ENCODE measurements at places on chromosomes 11 and 22.

DNA sequence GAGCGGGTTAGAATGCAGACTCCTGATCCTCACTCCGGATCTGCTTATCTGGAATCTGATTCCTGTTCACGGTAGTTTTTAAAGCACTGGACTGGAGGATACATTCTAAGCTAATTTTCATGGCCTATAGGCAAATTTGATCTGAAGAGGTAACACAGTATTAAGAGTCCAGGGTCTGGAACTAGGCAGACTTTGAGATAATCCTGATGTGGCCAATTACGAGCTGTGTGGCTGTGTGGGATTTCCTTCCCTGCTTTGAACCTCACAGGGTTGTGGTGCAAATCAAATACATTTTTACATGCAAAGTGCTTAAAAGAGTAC is 285.2 kb downstream of the MIAT start:
- DNase-seq, result no peak

- DNase-seq, result no peak
These were observed 48.0 kb upstream of the AMPD3 start for GRCh38 chr11:10407055-10407454.

DNA sequence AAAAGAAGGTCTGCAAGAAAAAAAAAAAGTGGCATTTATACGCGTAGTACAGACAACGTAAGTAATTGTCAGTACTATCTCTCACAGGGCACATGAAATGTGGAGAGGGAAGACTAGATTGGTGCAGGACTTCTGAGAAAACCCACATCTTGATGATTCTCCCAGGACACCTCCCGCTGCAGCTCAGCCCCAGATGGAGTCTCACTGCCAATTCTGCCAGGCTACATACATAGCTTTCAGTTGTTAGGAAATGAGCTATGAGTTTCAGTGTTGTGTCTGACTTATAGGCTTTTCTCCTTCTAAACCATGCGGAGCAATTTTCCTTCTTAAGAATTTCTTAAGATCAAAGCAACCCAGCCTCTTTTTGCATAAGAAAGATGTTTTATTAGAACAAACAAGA is 9.6 kb downstream of the OR5A2 start:
- no peak for DNase-seq

GRCh38 chr11:71114124-71114851 is 138.1 kb downstream of the SHANK2 start:
- no peak for DNase-seq

GRCh38 chr11:4887591-4887990 is 5.9 kb downstream of the OR51T1 start:
- DNase-seq, result no peak

- no peak for DNase-seq
These were observed 25.8 kb upstream of the C11orf96 start for GRCh38 chr11:43916621-43917020.

DNA sequence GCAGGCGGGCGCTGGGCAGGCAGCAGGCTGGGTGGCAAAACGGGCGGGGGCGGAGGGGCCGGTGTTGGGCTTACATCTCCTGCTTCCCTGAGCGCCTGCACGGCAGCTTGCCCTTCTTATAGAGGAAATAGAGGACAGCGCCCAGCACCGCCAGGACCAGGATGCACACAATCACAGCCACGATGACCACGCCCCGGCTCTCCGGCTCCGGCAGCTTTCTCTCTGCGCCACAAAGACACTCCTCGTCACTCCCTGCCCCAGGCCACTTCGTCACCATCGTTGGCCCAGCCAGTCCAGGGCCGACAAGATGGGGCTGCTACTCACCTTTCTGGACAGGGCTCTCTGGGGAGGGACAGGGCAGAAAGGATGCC is 6.3 kb downstream of the MCAM start:
- DNase-seq, result no peak

GRCh38 chr22:19877626-19878339 is 23.1 kb upstream of the GNB1L start:
- DNase-seq, result peak; percentile 60

- DNase-seq, result peak; percentile 85
These were observed 461.7 kb upstream of the CADM1 start for GRCh38 chr11:115965767-115966504.

DNA sequence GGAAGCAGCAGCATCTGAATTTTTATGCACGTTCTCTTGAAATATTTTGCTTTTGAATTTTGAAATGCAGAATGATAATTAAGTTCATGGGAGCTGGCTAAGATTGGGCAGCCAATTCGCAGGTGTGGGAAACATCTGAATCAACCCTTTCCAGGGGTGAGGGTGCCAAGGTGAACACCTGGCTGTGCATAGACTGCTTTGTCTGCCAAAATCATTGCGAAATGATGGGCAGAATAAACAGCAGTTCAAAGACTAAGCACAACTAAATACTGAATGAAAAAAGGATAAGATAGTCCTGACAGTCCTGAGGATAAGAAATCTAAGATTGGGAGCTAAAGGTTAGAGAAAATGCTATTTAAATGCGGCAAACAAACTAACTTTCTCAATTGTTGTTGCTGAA is 813.3 kb upstream of the RAG2 start:
- no peak for DNase-seq

GRCh38 chr11:59097113-59097708 is 9.8 kb upstream of the FAM111B start:
- peak; percentile 24 for DNase-seq

GRCh38 chr11:122852074-122852795 is 13.9 kb downstream of the CRTAM start:
- DNase-seq, result peak; percentile 15

DNA sequence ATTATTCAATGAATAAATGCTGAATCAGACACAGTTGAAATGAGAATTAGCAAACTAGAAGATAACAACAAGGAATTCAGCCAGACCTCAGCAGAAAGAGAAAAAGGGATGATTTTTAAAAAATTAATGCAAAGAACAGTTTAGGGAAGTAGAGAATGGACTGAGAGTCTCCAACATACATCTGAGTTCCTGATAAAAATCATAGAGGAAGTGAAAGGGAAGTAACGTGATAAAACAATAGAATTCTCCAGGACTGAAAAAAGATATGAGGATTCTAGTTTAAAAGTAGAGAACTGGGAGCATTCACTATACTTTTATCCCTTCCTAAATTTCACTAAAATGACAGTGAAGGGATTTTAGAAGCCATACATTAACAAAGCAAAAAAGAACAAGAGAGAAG is 592.0 kb downstream of the SOX6 start:
- DNase-seq, result no peak

DNA sequence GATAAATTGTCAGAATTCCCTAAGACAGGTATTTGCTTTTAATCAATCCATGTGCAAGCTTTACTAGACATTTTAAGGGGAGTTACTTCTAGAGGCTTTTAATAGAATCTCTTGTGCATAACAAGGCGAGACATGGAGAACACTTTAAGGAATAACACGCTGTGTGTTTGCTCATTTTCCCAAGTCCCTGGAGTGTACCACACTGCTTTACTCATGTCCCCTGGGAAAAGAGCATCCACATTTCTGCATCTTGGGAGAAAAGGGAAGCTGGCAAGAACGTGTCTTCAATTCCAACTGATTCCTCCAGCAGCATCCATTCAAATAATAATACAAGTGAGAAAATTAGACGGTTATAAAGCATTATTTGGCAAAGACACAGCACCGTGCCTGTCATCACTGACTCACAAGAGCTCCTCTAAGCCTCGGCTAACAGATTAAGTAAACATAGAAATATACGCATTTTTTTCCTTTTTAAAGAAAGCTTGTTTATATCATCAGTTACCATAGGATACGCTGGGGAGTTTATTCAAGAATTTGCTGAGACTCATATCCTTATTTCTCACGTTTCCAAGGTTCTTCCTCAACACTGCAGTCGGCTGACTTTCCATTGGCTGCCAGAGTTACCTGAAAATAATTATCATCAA is 121.5 kb downstream of the CD44 start:
- peak; percentile 85 for DNase-seq

DNA sequence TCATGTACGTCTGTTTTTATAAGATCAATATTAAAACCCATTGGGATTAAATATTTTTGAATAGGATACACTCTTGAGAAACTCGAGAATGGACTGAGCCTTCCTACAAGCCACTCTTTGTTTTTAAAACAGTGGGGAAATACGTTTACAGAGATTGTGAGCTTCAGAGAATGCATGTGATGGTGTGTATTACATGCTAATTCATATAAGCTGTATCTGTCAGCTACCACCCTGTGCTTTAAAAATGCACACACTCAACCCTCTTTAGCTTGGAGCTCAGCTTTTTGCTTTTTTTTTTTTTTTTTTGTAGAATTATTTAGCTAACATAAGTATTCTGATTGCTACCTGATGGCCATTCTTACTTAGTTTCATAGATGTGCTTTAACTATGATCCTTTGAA is 46.3 kb upstream of the ASPHD2 start:
- no peak for DNase-seq

DNA sequence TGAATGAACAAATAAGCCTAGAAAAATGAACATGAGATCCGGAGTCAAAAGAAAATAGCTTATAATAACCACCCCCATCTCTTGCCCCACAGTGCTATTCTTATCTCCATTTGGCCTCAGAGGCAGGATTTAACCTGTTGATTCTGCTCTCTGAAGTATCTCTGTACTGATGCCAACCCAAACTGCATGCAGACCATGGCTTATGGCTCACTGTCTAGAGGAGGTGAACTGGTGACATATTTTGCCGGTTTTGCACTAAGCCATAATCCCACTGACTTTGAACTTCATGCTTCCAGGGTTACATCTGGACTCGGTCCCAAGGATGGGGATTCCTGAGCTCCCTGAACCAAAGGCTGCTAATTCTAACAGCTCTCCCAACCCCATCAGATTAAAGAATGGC is 397.1 kb downstream of the TENM4 start:
- DNase-seq, result no peak

- DNase-seq, result peak; percentile 63
These were observed 2.0 kb downstream of the MRGPRF start for GRCh38 chr11:69010964-69011623.

- DNase-seq, result no peak
These were observed 370.5 kb downstream of the CNTN5 start for GRCh38 chr11:99391245-99391644.

DNA sequence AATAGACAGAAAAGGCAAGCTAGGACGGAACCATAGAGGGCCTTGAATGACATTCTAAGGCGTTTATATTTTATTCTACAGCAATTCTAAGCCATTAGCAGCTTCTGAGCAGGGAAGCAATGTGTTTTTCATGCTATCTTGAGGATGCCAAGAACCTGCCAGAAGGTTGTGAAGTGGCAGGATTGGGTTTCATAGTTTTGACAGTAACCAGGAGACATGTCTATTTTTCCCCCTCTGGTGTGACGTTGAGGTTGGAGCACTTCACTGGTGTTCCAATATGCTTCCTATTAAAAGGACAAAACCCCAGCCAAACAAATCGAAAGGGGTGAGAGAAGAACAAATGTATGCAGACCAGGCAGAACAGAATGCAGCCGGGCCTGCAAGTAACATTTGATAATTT is 148.2 kb downstream of the SPATA19 start:
- no peak for DNase-seq

- DNase-seq, result no peak
These were observed 50.7 kb downstream of the MUC6 start for GRCh38 chr11:985848-986247.

- no peak for DNase-seq
These were observed 875.7 kb upstream of the ANO3 start for GRCh38 chr11:25456211-25456610.

GRCh38 chr11:47396049-47396320 is 12.4 kb upstream of the SLC39A13 start:
- DNase-seq, result no peak

DNA sequence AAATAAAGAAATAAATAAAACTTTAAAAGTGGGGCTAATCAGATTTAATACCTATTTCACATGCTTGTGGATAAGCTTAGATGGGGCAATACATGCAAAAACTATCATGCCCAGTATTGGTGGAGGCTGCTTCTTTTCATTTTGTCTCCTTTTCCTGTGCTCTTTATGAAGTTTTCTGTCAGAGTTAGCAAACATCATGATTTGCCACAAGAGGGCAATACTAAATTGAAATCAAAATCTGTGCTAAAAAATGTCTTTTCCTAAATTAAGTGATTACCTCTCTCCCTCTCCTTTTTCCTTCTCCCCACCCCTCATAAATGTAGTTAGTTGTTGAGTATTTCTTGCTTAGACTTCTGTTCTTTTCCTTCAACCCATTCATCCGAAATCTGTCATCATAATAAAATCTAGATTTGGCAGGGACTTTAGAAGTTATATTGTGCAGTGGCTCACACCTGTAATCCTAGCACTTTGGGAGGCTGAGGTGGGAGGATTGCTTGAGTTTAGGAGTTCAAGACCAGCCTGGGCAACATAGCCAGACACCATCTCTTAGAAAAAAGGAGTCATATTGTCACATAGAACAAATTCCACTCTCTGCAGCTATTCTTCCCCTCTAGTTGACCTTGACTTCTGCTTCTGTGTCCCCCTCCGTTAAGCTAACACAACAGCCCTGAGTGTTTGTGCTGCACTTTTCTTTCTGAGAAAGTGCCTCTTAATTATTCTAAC is 4.7 kb upstream of the ARHGAP42 start:
- no peak for DNase-seq

- DNase-seq, result no peak
These were observed 19.4 kb upstream of the LRRC55 start for GRCh38 chr11:57162179-57162898.

- peak; percentile 78 for DNase-seq
These were observed 64.3 kb upstream of the PPARA start for GRCh38 chr22:46085828-46086576.

- DNase-seq, result no peak
These were observed 608.1 kb upstream of the CADM1 start for GRCh38 chr11:116112087-116112935.

- no peak for DNase-seq
These were observed 365.7 kb upstream of the CADM1 start for GRCh38 chr11:115869780-115870431.

DNA sequence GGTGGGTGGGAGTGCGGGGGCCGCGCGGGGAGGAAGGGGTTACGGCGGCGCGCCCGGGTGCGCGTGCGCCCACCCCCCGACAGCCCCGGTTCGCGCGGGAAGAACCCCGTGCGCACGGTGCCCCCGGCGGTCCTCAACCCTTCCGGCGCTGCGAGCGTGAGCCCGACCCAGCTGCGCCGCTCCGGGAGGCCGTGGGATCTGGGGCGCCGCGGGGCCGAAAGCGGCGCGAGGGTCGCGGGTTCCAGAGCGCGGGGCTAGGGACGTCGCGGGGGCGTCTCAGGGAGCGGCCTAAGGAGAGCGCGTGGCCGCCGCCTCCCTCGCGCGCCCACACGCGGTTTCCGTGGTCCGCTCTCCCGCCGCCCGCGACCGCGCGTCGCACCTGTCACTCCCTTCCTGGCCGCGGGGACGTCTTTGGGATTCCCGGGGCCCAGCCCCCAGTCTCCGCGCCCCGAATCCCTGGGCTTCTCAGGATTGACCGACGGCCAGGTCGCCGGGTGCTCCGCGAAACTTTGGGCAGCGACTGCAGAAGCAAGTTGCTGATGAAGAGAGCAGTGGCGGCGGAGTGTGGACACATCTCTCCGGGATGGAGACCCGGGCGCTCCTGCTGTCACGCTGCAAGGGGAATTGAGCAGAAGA is 582 bp downstream of the SREBF2 start:
- DNase-seq, result no peak

- DNase-seq, result peak; percentile 1
These were observed 1.7 kb upstream of the OR52E5 start for GRCh38 chr11:5891216-5891800.

All from astrocyte (in vitro differentiated cells and primary cell).